ENCODE measurements at places on chromosomes 6 and 20.

DNA sequence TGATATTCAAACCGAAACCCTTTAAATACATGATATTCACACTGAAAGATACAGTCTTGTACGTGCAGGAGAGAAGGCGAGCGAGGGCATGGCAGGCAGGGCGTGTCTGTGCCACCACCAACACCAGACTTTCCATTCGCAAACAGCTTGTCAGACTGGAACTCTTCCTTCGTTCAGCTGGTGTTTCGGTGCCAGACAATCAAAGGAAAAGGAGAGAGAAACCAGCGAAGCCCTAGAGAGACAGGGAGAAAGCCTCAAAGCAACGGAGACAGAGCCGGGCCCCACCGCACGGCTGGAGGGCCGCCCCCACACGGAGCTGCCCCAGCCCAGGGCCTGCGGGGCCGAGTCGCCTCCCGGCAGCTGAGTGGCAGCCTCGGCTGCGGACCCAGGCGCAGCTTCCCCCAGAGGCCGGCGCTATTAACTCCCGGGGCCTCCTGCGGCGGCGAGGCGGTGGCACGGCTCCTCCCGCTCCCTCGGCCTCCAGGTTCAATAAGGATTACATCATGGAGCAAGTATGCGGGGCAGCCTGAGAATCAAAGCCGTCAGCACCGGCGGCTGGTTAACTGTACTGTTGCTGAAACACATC is 32.1 kb upstream of the NR2E1 start:
- DNase-seq: peak; percentile 75

- DNase-seq: no peak
These were observed 24.3 kb downstream of the SNX14 start for GRCh38 chr6:85569323-85569722.

DNA sequence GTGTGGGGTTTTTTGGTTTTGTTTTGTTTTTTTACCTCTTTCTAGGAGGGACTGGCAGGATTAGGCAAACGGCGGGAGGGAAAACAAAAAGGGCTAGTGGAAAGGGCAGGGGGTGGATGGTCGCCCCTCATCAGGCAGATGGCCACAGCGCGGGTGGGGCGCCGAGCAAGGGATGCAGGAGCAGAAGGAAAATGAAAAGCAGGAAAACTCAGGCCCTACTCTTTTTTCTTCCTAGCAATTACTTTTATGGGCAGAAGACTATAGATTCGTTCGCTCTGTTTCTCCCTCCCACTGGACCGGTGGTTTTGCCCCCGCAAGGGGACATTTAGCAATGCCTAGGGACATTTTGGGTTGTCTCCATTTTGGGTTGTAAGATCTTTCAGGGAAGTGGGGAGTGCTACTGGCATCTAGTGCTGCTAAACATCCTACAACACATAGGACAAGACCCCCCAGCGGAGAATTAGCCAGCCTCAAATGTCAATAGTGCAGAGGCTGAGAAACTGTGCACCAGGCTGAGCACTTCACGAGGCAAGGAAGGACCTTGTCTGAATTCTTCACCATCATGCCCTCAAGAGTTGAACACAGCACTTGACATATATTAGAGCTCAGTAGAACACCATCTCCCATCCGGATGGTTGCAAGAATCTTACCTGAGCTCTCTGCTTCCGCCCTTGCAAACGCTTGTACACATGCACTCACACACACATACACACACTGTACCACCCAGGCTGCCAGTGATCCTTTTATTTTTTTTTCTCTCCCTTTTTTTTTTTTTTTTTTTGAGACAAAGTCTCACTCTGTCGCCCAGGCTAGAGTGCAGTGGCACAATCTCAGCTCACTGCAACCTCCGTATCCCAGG is 4.8 kb upstream of the ZMYND8 start:
- no peak for DNase-seq

DNA sequence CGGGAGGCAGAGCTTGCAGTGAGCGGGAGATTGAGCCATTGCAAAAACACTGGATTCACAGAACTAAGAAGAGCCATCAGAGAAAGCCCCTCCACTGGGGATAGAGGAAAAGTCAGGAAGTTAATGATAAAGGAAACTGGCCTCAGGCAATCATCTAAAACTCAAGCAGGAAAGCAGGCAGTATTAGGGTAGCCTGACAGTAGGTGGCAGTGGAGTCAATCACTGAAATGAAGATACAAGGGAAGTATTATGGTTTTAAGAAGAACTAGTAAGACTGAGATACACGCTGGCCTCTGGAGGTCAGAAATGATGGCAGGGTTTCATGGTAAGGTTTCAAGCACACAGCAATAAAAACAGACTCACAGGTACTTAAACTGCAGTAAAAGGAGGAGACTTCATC is 578.3 kb downstream of the HACE1 start:
- no peak for DNase-seq

DNA sequence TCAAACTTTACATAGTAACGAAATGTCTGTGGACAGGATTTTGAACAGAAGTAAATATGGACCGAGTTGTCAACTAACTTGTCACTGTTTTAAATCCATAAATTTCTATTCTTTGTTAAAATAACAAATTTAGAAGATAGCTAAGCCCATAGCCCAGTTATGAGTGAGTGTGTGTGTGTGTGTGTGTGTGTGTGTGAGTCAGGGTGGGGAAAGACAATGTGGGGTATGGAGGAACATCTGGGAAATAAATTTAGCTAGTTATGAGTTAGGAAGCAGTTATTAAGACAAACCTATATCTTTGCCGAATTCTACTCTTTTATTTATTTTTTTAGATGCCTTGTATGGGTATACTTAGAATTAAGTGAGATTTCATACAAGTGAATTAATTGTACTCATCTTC is 9.0 kb downstream of the TPBG start:
- no peak for DNase-seq

DNA sequence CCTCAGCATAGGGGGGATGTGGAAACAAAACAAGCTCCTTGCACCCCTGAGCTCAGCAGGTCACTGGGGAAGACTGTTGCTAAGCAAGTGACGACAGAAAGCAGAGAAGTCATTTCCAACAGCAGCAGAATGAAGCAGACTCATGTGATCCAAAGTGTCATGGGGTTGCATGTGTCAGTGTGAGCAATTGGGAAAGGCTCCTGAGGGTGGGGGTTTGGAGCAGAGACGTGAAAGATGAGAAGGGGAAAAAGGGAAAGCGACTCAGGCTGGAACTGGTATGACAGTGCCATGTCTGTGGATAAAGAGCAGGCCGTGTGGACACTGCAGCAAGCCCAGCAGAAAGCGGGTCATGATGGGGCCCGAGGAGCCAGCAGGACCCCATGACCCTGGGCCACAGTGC is 363.9 kb downstream of the PREX1 start:
- no peak for DNase-seq

DNA sequence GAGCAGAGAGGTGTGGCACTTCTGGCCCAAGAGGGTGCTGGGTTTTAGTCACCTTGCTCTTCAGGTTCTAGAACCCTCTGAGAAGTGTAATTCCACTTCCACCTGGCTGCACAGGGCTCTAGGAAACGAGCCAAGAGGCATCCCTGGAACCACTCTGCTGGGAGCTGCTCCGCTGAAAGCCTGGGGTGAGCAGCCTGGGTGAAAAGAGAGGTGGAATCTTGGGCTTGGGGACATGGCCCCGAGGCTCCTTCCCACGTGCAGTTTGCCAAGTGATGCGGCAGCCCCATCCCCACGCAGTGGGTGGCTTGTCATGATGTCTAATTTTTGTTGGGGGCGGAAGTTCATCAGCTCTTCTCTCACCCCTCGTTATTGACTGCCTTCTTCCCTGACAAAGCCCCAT is 32.8 kb downstream of the PPP1R16B start:
- DNase-seq: no peak

- no peak for DNase-seq
These were observed 6.8 kb upstream of the EPB41L1 start for GRCh38 chr20:36147690-36148089.

- no peak for DNase-seq
These were observed 348.9 kb upstream of the KCNQ5 start for GRCh38 chr6:72272958-72273357.

- DNase-seq: no peak
These were observed 69.7 kb downstream of the STK35 start for GRCh38 chr20:2171266-2171790.

DNA sequence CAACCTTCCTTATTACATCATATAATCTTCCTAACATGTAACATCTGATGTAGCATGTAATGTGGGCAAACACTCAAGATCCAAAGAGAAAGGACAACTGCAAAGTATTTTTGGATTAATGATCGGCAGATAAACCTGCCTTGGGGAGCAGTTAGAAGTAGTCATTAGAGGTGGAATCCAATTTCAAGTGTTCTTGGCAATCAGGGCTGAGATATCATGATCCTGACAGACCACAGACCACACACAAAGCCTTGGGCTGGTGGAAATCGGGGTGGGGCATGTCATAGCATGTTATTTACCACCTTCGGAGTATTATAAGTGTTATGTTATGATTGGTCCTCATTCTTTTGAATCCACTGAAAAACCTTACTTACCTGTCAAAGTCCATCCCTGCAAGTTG is 16.3 kb downstream of the NCOA5 start:
- DNase-seq: no peak

GRCh38 chr6:125832391-125833117 is 41.8 kb downstream of the NCOA7 start:
- no peak for DNase-seq

DNA sequence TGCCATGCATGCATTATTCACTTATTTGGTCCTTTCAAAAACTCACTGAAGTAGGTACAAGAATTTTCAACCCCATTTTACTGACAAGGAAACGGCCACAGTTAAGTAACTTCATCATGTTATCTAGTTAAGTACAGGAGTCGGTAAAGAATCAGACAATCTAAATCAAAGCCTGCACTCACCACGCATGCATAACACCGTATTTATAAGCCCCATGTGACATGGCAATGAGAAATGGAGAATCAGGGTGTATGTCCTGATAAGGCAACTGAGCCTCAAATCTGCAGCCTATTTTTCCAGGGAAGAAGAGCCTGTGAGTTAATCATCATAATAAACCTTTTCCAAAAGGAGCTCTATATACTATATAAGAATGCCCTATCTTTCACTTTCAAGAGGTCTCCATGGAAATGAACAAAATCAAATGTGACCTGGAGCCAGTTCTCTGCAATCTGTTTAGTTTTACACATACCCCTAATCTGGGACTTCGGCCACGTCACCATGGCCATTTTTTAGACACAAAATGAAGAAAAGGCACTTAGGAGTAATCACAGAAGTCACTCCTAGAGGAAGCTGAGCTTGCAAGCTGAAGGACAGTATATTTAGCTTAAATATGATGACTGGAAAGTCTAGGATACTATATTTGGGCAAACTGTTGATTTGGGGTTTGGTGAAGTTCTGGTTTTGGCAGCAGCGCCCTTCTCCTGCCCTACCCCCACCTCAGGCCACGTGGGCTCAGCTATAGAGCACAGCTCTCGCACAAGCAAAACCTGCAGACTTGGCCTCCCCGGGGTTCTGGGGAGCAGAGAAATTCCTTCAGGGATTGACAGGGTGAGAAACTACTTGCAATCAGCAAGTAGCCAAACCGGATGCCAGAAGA is 19.2 kb downstream of the TRAM2 start:
- no peak for DNase-seq

- DNase-seq: no peak
These were observed 15.2 kb downstream of the VNN2 start for GRCh38 chr6:132742495-132742894.

DNA sequence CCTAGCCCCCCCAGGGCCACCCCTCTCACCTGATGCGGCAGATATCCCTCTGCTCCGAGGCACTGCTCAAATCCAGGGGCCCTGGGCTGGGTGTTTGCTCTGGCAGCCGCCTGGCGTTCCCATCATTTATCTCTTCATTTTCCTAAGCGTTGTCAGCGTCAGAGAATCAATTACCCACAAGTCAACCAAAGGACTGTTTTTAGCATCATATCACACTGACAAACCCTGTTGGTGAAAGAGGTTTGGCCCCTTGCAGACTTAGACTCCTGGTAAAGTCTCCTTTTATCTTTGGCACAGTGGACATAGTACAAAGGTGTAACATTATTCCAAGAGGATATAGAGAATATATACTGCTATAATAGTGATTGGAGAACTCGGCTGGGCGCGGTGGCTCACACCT is at the start of gene GHRH:
Gene GHRH (minus strand): TSS at position 101 of the 400 bp plus-strand sequence. CDS start 4,925 bp downstream, outside the sequence.
- peak; percentile 17 for DNase-seq

- no peak for DNase-seq
These were observed 97.8 kb downstream of the HFE start for GRCh38 chr6:26185004-26185403.

DNA sequence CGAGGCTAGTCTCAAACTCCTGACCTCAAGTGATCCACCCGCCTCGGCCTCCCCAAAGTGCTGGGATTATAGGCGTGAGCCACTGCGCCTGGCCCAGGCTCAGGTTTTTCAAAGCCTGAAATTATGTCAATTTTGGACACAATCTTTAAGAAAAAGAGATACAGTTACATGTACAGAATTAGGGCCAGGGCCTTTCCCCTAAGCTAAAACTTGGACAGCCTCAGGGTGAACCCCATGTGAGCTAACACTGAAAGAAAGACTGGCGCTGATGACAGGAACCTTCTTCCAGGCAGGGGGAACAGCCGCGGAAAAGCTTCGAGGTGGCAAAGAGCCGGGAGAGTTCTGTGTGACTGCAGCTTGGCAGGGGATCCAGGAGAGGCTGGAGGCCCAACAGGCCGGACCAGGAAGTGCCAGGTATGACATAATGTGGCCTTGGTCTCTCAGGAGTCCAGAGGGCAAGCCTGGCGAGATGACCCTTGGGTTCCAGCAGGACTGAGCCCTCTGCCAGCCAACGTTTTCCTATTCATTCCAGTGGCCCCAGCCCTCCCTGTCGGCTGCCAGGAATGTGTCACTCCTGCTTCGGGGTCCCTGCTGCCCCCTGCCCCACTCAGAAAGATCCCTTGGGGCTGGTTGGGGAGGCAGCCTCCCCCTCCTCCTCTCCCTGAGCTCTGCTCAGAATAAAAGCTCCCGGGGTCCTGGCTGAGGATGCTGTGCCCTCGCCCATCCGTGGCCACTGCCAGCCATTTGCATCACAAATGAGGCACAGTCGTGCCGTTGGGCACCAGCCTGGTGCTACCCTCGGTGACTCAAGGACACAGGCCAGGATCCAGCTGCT is 37.3 kb downstream of the RBM38 start:
- no peak for DNase-seq

DNA sequence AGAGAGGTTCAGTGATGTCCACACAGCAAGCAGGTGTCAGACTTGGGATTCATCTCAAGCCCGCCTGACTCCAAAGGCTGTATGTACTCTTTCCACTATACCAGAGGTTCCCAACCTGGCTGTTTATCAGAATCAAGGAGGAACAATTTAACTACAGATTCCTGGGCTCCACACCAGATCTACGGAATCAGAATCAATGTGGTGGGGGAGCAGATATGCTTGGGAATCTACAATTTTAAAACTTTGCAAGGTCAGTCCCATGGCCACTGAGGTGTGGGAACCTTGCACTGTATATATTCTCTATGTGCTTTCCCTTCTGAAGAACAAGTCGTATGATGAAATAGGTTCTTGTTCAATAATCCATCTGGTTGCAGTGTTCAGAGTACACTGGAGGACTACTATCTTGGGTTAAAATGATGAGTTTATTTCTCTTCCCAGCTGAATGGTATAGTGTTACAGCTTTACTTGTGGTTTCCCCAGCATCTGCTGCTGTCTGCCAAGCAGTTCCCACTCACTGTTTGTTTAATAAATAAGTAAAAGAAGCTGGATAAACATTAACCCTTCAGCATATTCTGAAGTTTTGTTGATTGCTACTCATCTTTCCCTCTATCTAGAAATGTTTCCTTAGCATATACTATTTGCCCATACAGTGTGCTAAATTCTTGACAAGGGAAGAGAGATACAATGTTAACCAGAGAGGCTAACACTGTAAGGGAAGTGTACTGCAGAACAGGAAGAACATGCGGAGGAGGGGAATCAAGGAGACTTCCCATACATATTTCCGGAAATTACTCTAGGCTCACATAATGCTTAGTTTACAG is 9.9 kb downstream of the TTI1 start:
- DNase-seq: no peak

GRCh38 chr6:158756977-158757752 is 62.0 kb downstream of the EZR start:
- no peak for DNase-seq
